CD4-positive, CD25-positive, alpha-beta regulatory T cell (primary cell): ENCODE measurements at places on chromosomes 1 and 21. TPM values are rescaled to one million over a fixed set of nuclear protein-coding genes. Genes with fewer than 3 reads are reported as not detected.
A peak's percentile ranks its signal among the peaks of the same experiment; 100 is the strongest.

- no peak for DNase-seq
These were observed 23.1 kb upstream of the USP25 start for GRCh38 chr21:15706696-15707095.

DNA sequence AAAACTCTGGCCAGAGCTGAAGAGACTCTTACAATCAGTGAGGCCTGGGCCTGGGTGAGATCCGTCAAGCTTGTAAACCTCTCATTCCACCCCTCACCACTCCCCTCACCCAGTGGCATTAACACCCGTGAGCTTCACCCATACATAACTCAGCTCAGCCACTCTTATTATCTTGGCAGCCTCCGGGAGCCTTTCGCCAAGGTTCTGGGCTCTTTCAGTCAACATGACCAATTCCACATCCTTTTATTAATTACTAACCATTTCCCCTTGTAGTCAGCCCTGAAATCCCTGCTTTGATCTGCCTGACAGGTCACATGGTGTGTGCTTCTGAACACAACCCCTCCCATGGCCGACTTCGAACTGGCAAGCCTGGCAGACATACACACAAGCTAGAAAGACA, 134.8 kb downstream of the SETD4 start:
- DNase-seq = no peak

- DNase-seq = no peak
These were observed 8.6 kb downstream of the NIPAL3 start for GRCh38 chr1:24424207-24424606.

The PTPRC gene
- polyA plus RNA-seq = 1,076 TPM

DNA sequence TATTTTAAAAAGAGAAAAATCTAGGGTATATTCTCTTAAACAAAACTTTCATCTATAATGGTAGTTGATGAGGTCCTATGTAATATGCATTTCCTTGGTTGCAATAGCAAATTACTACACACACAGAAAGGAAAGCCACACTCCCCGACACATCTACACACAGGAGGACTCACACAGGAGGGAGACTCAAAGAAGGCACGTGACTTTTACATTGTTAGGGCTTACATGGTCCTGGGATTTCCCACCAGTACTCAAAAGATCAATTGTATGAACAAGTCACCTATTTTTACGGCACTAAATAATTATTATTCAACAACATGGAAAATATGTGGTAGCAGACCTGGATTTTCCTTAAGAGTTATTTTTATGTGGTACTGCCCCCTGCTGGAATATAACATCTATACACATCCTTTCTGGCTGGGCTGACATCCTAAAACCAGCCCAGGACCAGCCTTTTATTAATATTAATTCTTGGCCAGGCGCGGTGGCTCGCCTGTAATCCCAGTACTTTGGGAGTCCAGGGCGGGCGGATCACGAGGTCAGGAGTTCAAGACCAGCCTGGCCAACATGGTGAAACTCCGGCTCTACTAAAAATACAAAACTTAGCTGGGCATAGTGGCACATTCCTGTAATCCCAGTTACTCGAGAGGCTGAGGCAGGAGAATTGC, 33.9 kb upstream of the LGALS8 start:
- DNase-seq = peak; percentile 45

DNA sequence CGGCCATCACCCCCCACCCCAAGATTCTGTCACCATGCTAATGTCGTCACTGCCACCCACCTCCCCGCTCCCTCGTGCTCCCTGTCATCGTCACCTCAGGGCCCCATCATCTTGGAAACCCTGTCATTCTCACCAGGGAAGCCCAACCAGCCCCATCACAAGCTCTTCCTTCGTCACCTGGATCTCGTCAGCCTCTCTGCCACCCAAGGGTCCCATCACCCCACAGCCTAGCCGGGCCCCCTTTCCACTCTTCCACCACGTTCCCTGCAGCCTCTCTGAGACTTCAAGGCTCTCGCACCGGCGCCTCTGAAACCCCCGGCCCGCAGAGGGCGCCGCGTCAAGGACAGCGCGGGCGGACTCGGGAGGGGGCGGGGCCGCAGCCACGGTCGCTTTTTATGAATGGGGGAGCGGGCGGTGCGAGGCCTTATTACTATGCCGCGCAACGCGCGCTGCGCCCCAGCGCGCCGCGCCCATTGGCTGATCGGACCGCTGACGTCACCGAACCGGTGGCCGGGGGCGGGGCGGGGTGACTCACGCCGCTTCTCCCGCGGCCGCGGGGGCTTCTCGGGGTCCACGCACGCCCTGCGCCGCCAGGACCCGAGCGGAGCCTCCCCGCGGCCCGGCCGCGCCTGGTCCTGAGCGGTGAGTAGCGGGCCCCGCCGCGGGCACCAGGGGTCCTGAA, at the start of gene GPR3:
TSS of gene GPR3 (plus strand) at position 527 of the 682 bp plus-strand sequence. CDS start 1,177 bp downstream, outside the sequence.
- DNase-seq = peak; percentile 92

DNA sequence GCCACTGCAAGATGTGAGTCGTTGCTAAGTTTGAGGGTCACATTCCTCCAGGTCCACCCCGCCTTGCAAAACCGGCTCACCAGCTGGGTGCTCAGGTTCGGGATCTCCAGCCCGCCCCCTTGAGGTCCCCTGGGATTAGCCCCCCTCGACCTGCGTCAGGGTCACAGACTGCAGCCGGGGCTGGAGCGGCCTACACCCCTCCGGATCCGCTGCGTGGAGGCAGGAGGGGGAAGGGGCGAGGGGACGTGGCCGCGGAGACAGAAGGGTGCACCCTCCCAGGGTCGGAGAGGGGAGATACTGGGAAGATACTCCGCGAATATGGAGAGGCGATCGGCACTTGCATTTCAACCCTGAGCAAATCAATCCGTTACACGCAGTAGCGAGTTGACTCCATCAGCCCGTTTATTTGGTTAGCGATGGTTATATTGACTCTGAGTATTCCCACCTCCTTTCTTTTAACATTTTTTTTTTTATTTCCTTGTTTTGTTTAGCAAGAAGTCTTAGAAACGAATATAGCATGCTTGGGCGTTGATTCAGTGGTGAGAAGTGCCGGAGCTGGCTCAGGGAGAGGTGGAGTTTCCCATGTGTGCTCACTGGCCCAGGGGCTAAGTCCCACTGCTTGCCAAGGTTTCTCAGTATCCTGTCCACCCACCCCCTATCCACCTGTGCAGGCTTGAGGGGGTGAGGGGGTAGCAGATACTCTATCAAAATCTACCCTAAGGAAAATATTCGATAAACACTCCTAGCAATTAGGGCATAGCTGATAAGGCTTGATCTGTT, 997 bp downstream of the IFNAR2 start:
- peak; percentile 21 for DNase-seq

GRCh38 chr21:42038826-42039425, 28.8 kb upstream of the ZBTB21 start:
- no peak for DNase-seq

The IL19 gene
- polyA plus RNA-seq = not detected

DNA sequence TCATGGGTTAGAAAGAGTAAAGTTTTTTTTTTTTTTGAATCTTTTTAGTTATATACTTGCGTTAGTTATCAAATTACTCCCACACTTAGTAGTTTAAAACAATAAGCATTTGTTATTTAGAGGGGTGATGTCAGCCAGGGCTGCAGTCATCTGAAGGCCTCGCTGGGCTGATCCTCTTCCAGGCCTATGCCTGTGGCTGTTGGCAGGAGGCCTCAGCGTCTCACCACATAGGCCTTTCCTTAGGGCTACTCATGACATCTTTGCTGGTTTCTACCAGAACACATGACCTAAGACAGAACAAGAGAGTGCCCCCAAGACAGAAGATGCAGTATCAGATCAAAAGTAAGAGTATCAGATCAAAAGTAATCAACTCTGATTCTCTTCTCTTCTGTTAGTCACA, 167.4 kb downstream of the HHAT start:
- DNase-seq = no peak

DNA sequence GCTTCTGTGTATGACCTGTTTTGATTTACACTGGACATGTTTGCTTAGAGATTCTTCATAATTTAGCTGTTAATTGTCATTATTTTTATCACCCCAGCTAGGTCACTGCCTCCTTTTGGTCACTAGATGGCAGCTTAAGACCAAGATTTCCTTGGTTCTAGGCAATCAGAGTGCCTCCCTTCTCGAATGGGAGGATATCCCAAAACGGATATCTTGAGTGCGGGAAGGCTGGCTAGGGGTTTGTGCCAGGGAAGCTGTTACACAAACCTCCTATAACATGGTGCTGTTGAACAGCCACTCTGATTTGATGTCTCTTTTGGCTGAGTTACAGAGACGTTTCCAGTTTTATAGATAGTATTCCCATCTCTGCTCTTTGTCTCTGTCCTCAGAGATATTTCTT, 283.5 kb downstream of the S1PR1 start:
- no peak for DNase-seq

DNA sequence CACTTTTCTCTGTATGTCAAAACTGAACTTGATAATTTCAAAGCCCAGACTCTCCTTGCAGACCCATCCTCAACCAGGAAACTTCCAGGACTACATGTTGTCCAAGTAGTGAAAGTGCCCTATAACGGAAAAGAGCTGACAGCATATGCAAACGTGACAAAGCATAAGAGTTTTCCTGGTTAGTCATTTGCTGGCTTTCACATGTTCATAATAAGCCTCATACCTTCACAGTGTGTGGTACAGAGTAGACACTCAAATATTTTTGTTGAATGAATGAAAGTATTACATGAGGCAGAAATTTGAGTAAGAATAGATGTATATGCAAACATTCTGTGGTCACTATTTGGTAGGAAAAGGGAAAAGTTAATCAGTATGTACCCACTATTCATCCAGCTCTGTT, 473.3 kb downstream of the MRPL39 start:
- DNase-seq = no peak
